ENCODE measurements at places on chromosomes 16 and 17.

DNA sequence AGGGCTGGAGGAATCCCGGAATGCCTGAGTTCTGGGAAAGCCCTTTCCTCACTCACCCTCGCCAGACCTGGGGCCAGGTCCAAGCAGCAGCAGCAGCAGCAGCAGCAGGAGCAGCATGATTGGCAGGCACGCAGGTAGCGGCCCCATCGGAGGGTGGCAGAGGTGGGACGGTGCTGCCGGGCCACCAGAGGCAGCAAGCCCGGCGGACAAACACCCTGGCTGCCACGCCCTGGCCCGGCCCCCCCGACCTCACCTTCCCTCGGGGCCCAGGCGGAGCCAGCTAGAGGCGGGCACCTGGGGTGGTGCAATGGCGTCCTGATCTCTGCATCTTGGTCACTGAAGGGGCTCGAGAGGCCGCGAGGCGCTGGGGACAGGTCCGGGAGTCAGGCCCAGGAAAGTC lies 122.4 kb downstream of the LAT start:
- DNase-seq, result no peak

GRCh38 chr17:35586569-35587073 lies 501 bp upstream of the AP2B1 start:
- no peak for DNase-seq

- DNase-seq, result peak; percentile 96
These were observed at the start of gene LUC7L3 for GRCh38 chr17:50719144-50719923. Gene LUC7L3, plus strand, starts transcription at chr17:50719603. Its CDS starts 130 bp downstream, at chr17:50719733.

- DNase-seq, result no peak
These were observed 104.3 kb downstream of the ADAMTS18 start for GRCh38 chr16:77330332-77331042.

DNA sequence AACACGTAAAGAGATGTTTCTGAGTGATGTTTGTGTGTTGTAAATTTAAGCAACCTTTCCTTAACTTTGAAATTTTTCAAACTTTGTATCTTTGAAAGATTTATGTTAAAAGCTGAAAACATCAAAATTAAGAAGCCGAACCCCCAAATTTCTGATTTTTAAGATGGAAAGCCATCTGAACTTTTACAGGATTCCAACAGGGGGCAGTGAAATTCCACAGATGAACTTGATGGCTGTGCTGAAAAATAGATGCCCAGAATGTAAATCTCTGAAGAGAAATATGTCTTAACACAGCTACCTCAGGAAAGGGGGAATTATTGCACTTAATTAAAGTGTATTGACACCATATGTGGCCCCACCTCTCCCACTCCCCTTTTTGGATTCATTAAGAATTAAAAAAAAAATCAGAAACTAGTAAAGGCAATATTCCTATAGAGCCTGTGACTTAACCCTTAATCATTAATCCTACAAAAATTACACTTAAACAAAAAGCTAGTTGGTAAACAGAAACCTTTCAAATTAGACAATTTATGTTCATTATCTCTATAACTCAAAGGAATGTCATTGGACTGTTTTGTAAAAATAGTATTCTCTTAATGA lies 597.9 kb downstream of the KCNJ2 start:
- no peak for DNase-seq

DNA sequence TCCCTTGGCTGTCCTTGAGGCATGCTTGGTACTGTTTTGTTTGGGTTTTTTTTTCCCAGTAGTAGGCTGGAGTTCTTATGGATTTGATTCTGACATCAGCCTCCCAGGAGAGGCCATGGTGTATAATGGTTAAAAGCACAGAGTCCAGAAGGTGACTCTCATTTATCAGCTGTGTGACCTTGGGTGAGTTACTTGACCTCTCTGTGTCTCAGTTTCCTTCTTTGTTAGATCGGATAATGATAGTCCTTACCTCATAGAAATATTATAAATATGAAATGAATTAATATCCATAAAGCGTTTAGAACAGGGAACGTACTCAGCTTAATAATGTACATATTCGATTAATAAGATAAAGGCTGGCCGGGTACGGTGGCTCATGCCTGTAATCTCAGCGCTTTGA lies 370.7 kb upstream of the HSBP1 start:
- no peak for DNase-seq

DNA sequence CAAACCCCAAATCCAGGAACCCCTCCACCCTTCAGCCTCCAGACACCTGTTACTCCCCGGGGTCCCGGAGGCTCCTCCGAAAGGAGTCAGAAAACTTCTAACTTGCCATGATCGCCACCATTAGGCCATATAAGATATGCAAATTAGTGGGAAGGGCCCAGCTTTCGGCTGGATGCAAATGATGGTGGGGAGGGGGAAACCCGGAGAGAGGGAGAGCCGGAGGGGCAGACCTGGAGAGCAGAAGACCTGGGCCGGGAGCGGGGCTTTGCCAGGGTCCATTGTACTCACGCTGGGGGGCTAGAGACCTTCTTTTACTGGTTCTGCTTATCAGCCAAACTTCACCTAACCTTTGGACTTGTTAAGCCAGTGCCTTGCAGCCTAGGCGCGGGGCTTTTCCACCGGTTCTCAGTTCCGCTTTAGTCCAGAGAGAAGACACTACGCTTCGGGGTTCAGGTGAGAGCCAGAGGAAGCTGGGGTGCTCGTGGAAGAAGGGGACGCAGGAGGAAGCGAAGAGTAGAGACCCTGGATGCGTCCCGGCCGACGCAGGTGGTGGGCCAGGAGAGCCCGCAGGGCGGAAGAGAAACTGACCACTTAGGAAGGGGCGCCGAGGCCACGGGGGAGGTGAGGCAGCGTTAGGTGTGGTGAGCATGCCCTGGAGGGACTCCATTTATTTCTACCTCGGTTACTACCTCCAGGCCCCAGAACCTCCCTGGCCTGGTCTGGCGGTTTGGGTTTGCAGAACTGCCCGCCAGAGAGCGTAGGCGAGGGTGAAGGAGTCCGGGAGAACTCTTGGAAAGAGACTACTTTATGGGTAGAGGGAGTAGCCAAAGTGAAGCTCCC lies at the start of gene HNF1B:
TSS of gene HNF1B (minus strand) at position 99 of the 840 bp plus-strand sequence. CDS start 175 bp downstream, outside the sequence.
- peak; percentile 69 for DNase-seq

DNA sequence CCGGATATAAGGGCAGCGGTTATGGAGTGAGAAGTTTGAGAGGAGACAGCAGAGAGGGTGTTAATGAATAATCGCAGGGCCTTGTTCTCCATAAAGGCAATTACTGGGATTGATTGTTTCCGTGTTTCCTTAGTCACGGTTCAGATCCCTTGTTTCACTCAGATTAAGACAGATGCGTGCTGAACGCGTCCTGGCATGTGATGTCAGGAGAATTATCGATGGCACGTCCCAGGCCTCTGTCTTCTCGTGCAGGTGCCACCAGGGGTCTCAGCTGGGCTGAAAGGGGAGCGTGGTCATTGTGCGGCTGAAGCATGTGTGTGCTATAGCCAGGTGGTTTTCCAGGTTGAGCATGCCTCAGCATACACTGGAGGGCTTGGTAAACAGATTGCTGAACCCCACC lies 142.4 kb upstream of the NOL11 start:
- DNase-seq, result peak; percentile 62

DNA sequence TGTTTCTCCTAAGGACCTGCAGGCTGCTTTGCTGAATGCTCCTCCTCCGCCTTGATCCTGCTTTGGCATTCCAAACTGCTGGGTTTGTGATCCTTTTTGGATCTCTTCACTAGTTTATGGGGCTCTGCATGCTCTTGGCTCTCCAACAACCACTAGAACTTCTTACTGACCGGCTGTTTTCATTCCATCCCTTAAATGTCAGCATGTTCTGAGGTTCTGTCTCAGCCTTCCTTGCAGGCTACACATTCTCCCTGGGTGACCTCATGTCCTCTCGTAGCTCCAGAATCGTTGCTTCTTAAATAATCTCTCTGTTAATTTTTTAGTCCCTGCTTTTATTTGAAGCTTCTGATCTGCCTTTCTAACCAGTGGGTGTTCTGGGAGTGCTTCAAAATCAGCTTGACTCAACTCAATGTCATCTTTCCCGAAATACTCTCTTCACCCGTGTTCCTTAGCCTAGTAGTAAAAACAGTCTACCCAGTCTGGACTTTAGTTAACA lies 119.0 kb upstream of the HS3ST2 start:
- no peak for DNase-seq

DNA sequence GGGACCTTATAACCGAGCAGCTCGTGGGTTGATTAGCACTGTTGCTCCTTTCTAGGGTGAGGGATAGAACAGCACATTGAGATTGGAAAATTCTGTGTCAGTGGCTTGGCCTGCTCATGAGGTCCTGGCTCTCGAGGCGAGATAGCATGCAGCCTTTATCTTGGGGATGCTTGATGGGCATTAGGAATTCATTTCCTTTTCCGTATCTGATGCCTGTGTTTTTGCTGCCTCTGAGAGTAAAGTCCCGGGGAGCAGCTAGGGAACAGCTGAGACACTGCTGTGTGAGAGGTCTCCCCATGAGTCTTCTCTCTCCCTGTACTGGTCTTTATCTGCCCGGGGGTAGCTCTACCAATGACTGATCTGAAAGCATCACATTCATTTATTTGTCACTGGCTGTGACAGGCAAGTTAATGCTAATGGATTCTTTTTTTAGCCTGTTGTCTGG lies 14.5 kb downstream of the MSI2 start:
- no peak for DNase-seq

- DNase-seq, result no peak
These were observed 5.8 kb downstream of the HSD11B2 start for GRCh38 chr16:67436640-67437193.

DNA sequence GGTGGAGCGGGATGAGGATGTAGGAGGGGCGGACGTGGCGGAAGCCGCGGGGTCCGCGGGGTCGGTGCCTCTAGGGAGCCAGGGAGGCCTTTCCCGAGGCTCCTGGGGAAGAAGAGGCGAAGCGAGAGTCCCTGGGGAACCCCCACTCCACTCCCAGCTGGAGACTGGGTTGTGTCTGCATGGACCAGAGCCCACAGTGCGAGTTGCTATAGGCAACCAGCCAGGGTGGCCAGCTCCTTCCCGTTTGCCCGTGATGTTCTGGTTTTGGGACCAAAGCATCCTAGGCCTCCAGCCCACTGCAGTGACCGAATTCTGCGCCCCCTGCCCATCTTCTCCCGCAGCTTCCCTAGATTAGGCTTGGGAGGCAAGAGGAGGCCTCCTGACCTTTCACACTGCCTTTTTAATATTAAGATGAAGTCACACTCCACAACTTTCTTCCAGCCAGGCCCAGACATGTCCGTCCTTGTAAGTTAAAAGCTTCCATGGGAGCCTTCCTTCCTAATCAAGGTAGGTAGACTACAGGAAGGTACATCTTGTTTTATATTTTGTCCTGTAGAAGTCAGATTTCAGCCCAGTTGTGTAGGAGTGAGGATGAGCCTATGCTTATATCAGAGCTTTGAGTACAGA lies 469 bp downstream of the AMZ2 start:
- DNase-seq, result no peak

DNA sequence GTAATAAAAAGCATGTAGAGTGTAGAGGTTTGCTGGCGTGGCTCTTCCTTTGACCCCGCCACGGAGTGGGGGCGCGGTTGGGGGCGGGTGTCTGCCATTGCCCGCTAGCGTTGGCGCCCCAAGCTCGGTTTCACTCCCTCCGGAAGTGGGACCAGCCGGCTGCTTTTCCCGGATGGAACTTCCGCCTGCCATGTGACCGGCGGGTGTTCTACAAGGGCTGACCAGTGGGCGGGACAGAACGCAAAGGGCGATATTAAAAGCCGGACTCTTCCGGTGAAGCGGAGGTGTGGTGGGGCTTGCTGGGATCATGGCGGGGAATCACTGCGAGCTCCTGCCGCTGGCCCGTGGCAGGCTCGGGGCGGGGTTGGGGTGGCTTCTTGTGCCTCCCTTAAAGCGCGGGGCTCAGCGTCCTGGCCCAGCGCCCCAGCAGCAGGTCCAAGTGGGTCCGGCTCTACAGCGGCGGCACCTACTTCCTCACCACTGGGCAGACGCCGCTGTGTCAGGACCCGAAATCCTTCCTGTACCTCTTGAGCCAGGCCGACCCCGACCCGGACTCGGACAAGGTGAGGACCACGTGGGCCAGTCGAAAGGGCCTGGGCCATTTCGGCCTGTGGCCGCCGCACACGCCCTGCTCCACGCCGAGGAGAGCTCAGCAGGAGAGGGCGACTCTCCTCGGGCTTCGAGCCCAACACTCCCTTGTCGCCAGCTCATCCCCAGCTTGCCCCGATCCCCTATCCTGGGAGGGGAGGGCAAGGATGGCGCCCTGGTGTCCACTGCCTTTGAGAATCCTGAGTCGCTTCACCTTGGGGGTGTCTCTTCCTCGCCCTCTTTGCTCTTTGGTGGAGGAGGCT lies 65.6 kb downstream of the PDPK1 start:
- peak; percentile 78 for DNase-seq

- DNase-seq, result no peak
These were observed 123.1 kb downstream of the NPIPB5 start for GRCh38 chr16:22633799-22634198.

DNA sequence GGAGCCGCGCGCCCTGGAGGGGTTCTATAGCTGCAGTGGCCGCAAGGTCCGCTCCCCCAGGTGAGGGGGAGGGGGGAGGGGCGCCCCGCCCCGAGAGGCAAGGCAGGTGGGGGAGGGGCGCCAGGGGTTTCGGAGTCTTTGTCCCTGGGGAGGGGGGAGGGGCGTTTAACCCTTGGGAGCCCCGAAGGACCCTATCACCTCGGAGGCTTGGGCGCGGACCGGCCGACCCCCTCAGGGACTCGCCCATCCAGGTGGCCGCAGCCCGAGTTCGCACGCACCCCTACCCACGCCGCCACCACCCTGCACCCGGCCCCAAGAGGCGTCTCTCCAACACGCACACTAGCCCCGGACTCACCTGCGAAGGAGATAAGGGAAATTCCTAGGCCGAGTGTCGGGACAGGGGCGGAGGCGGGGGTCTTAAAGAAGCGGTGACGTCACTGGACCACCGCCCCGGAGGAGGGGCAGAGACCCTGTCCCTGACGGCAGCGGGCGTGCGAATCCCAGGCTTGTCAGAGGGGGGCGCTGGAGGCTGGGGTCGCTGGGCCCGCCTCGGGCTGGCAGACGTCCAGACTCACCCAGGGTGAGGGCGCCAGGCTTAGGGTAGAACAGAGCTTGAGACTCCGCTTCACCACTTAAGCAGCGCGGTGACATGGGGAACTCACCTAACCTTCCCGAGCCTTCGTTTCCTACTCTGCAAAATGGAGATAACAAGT lies at the start of gene CLDN6:
TSS of gene CLDN6 (minus strand) at position 390 of the 713 bp plus-strand sequence. CDS start 2,162 bp downstream, outside the sequence.
- no peak for DNase-seq

DNA sequence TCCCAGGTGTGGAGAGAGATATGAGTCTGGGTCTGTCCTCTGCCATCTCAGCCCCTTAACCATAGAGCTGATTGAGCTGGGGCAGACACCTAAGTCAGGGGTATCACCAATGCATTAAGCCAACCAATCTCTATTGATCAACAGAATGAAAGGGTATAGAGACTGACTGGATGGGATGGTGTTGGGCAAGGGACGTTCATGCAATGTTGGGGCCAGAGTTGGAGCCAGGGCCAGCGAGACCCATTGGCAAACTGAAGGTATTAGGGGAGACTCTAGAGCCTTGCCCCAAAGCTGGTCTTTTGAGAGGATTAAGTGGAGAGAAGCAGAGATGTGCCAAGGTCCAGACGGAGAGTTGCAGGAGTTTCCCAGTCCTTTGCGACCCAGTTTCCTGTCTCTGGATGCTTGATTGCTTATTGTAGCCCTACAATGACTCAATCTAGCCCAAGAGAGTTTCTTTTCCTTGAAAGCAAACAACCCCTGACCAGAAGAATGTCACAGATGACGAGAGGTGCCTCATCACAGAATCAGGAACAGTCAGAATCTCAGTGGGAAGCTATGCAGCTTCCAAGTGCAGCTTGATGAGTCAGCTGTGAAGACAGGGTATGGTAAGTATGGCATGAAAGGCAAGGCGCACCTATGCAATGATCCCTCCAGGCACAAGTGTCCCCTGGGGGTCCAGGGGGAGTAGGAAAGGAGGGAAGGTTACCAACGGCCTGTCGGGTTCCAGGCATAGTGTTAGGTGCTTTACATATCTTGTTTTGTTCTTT lies 137.2 kb downstream of the UTP18 start:
- DNase-seq, result no peak
